ENCODE measurements at places on chromosomes 1 and 21.

DNA sequence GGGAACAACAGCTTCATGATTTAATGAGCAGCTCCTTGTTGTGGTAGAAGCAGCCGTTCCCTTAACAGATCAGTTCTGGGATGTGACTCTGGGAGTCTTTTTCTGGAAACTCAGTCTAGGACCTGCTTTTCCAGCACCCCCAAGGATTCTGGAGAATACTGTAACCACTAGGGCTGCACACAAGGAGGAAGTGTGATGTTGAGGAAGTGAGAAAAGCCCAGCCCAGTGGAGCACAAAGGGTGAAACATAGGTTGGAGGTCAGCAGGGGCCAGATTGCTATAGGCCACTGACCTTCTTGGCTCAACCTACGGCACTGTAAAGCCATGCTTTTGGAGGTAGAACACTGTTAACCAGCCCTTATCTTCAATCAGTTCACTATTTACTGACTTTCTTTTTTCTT, 10.1 kb upstream of the PLA2G5 start:
- DNase-seq: no peak

DNA sequence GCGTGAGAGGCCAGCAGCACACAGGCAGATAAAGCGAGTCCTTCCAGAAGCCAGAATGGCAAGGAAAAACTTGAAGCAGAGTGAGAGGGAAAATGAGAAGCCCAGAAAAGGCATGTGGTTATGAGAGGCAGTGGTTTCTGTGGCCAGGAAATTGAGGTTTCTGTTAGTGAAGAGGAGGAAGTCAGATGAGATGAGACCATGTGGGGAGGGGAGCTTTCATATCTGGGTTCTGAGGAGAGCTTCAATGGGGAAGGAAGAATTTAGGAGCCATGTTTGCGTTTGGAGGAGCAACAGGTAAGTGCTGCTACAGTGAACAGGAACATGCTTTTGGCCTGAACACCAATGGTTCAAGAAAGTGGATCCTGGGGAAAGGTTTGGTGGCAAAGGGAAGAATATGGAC, 6.1 kb upstream of the CD1A start:
- DNase-seq: peak; percentile 87

- no peak for DNase-seq
Observed at GRCh38 chr1:91735266-91735845, 150.6 kb downstream of the TGFBR3 start.

- DNase-seq: no peak
Observed at GRCh38 chr1:44646261-44647110, 27.8 kb downstream of the TMEM53 start.

- peak; percentile 28 for DNase-seq
Observed at GRCh38 chr1:37945743-37946702, 830 bp downstream of the INPP5B start.

DNA sequence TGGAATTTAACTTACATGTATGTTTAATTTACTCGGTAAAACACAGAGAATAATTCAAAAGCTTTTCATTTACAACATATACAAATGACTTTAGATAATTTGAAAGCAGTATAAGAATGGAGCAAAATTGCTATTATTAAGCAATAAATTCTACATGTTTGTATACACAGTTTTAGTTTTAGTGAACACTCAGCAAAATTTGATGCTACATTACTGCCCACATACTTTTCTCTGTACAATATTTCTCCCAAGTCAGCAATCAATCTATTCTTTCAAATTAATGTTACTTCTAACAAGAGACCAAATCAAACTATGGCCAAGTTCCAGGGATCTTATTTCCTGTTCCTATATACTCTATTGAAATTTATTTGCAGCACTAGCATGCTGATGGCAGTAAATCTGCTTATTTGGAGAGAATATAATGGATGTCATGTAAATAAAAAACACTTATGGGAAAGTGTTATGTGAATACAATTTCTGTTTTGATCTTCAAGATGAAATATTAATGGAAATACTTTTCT, 82.6 kb upstream of the BRINP3 start:
- no peak for DNase-seq

GRCh38 chr1:107142140-107142542, 1.3 kb downstream of the NTNG1 start:
- no peak for DNase-seq

DNA sequence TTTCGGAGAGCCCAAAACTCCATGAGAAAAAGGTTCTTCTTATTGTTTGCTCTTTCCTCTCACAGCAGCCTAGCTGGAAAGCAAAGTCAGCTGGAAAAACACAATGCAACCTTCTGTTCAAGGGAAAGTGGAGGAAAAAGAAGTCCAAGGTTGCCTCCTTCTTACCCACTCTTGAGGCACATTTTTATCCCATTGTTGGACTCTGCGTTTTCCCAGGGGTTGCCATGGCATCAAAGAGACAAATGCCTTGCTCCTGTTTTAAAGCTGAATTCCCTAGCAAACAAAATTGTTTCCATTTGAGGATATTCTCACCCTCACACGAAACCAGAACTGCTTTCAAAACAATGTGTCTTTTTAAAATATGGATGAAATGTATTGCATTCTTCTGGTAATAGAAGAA, 45.1 kb upstream of the PALMD start:
- no peak for DNase-seq

DNA sequence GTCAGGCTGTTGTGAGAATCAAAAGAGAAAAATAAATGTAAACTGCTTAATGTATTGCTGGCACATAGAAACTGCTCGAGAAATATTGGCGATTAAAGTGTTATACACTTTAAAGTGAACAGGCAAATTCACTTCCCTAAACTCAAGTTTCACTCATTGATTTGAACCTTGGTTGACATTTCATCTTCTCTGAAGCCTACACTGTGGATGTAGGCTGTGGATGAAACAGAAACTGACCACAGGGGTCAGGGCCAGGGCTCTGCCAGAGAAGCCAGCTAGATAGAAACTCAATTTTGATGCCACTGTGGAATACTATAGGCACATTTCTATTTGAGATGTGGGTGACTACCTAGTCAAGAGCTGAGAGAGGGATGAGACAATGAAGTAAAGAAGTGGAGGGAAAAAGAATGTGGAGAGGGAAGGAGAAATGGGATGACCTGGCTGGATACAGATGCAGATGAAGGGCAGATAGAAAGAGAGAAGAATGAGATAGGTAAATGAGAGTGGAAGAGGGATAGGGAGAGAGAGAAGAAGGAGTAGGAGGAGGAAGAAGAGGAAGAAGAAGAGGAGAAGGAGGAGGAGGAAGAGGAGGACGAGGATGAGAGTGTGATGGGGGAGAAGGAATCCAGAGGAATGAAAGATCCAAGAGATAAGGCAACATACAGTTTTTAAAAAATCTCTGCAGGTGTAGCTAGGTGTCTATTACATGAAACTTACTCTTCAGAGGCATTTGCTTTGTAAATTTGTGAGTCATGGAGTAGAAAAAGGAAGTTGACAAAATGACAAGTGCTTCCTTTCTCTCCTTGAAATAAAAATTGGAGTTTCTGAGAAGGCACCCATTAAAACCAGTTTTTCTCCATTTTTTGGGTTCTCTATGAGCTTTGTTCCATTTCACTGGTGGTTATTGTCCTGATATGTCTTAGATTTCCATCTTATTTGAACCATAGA, 17.4 kb upstream of the CD1D start:
- no peak for DNase-seq

DNA sequence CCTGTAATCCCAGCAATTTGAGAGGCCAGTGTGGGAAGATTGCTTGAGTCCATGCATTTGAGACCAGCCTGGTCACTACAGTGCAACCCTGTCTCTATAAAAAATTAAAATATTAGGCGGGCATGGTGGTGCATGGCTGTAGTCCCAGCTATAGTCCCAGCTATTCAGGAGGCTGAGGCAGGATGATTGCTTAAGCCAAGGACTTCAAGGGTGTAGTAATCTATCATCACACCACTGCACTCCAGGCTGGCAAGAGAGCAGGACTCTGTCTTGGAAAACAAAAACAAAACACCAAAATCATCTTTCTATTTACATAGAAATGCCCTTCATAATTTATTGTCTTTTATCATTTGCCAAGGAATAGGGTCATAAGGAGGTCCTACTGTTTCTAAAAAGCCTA, 1274.1 kb upstream of the NCAM2 start:
- no peak for DNase-seq

- DNase-seq: no peak
Observed at GRCh38 chr1:64721135-64721534, 23.7 kb upstream of the RAVER2 start.

DNA sequence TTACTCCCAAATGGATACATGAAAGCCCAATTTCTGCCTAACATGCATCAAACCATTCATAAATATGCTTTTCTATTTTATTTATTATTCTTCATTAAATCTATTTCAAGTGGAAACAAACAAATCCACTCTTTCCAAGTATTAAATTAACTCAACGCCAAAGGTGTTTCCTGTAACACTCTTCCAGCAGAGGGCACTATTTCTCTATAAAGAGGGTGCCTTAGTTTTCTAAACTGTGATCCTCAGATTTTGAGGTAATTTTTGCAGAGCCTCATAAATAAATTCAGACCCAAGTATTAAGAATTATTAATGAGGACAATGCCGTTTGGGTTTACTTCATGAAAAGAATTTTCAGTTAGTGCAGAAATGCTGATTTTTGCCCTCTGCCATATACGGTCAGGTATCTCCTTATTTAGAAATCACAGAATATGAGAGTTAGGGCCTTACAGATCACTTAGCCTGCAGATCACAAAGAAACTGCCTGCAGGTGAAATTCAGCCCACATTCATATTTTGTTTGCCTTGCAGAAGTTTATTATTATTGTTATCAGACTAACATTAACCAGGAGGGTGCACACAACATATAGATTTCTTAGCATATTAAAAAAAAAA, 40.1 kb upstream of the MYSM1 start:
- DNase-seq: peak; percentile 45

DNA sequence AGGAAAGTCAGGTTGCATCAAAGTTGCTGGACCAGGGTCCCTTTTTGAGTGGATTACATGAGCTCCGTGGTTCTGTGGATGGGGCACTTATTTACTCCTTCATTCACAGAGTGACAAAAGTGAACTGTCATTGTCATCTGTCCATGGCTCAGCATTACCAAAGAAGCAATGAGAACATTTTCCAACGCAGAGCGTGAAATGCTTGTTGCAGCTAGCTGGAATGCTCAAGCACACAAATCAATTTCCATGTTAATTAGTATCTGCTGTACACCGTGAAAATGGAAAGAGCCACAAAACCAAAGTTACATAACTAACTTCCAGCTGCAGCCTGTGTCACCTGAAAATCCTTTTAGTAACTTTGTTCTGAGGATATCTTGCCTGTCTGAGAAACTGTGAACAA, 78.9 kb downstream of the MT1HL1 start:
- DNase-seq: no peak
